ENCODE measurements at places on chromosomes 6 and 20.

DNA sequence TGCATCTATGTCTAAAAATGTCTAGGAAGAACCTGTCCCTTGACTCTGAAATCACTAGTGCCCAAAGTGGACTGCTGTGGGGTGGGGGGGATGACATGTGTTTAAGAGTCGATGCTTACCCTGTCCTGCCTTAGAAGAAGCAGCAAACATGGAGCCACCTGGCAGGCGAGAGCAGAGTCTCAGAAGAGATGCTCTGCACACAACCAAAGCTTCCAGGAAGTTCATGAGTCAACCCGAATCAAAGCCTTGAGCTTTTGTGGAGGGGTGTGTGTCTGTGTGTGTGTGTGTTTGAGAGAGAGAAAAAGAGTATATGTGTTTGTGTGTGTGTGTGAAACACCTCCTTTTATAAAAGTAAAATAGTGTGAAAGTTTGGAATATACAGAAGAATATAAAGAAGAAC, 269.9 kb downstream of the ALDH8A1 start:
- DNase-seq = no peak

GRCh38 chr6:104771258-104771832, 88.4 kb downstream of the HACE1 start:
- DNase-seq = no peak

- DNase-seq = no peak
These were observed 523 bp upstream of the COX7A2 start for GRCh38 chr6:75244063-75244584.

DNA sequence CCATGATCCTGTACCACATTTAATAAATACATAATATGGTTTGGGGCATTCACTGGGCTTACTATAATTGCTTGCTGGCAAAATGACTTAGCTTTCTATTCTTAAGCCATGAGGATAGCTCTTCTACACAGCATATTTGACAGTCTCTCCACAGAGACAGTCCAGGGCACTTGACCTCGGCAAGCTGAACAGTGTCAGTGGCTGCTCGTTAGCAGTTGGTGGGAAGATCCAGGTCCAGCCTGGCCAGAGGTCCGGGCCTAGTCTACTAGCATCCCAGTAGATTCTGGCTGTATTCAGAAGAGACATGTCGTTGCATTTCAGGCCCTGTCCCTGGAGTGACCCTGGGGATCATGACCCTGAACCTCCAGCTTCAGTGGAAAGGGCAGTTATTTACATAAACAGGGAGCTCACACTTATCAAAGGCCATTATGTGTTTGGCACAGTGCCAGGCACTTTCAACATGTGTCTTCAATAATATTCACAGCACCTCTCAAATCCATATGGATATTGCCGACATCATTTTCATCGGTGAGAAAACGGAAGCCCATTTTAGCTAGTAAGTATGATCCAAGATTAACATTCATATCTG, 139.0 kb downstream of the IMPG1 start:
- DNase-seq = no peak

- DNase-seq = no peak
These were observed 28.0 kb downstream of the PEX3 start for GRCh38 chr6:143478479-143479062.

GRCh38 chr6:26280407-26280806, 84.6 kb upstream of the BTN3A2 start:
- DNase-seq = no peak

GRCh38 chr6:77415706-77416105, 47.6 kb downstream of the HTR1B start:
- DNase-seq = no peak

DNA sequence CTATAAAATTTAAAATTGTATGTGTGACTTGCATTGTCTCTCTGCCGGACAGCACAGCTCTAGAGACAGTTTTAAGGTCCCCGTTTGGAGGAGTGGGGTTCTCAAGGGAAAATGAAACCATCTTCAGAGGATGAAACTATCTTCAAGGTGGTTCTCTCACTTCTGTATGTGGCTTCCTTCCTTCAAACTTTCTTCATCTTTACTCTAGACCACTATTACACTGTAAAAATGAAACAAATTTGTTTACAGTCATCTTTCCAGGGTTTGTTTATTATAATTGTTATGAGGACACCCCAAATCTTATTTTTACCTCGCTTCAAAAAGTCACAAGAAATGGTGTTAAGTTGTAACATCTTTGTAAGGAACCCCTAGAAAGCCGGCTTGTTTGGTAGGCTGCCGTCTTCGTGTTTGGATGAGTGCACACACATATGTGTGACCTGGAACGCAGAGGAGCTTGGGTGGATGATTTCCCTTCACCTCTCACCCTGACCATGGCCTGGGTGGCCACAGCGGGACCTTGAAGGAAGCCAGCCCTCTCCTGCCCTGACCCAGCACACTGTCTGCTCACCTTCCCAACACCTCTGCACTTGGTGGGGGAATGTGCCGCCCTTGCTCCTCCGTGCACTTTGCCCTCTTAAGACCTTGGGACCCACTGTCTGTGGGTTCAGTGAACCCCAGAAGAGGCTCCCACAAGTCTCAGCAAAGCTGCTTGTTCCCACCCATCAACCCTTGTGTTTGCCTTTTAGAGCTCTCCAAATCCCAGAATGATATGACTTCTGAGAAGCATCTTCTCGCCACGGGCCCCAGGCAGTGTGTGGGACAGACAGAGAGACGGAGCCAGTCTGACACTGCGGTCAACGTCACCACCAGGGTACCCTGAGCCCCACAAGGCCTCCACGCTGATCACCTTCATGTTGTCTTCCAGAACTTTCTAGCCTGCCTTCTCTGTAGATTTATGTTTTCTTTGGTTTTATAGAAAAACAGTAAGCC, 67.8 kb downstream of the SYTL3 start:
- DNase-seq = peak; percentile 41

GRCh38 chr6:967701-968100, 274.8 kb upstream of the EXOC2 start:
- no peak for DNase-seq
